ENCODE measurements at places on chromosomes 2 and 18.

DNA sequence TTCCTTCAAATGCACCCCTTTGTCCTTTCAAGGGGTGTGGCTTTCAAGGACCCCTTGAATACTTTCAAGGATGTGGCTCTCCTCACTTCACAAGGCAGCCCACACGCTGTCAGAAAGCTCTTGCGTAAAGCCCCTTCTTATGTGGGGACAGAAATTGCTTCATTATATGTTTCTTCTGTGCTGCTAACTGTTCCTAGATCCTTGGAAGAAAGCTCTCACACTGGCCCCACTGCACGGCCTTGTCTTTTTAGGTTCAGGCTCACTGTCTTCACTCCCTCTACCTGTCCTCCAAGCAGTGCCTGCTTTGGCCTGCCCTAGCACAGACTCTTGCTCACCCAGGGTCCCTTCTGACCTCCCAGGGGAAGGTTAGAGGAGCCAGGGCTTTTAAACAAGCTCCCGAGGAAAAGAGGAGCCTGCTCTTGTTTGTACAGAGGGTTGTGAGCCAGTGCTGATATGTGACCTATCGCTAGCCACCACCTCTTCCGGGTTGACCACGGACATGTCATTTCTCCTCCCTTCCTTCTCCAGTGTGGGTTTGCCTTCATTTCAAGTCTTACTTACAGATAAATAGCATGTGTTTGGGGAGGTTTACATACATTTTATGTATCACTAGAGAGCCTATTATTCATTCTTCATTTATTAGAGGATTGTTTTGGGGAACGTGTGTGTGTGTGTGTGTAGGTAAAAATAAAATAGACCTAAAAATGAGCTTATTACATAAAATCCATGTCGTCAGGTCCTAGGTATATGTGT is 94.7 kb downstream of the RTN4 start:
- DNase-seq, result no peak

- DNase-seq, result no peak
These were observed 728.8 kb upstream of the PIK3C3 start for GRCh38 chr18:41226186-41226585.

DNA sequence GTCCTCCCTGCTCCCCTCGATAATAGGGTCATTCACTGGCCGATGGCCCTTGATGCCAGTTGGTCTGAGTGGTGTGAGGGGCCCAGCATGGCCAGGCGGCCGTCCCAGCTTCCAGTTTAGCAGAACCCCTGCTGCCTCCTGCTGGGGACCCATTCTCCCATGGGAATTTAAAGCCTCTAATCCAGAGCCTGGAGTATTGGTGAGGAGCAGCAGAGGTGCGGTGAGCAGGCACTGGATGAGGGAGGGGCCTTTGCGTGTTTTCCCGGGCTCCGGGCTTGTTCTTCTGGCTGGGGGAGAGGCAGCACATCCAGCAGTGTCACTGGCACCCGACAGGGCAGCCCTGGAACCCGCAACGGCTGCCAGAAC is 17.4 kb downstream of the KCNIP3 start:
- DNase-seq, result no peak

GRCh38 chr2:205837663-205838062 is 155.4 kb downstream of the NRP2 start:
- DNase-seq, result no peak

- DNase-seq, result no peak
These were observed 9.3 kb downstream of the SP3 start for GRCh38 chr2:173955867-173956266.

DNA sequence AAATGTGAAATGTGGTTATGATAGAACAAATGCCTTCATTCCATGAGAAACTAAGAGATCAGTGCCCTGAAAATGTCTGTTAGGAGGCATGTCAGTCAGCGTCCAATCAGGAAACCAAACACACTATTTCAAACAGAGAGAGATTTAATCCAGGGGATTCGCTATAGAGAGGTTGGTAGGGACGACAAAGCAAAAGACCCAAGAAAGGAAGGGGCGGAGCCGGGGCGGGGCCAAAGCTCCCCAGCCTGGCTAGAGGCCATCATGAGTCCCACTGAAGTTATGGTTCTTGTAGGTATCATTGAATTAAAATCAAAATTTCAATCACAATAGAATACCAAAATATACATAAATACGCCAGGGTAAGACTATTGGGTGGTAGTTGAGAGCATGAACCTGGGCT is 32.9 kb upstream of the RNF149 start:
- no peak for DNase-seq

DNA sequence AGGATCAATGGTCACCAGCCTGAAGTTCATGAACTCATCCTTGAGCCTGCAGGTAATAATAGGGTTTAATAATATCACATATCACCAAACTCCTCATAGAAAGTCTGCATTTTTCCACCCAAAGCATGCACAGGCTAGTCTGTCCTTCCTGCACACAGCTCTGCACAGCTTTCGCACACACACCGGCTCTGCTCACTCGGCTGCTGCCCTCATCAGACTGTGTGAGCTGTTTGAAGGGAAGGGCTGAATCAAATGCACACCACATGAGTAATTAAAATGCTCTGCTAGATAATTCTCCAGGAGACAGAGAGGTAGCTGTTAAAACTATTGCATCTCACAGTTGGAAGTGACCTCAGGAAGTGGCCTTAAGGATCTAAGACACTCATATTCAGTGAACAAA is 108.4 kb upstream of the YPEL5 start:
- no peak for DNase-seq
